ENCODE measurements at places on chromosomes 5 and 9.

DNA sequence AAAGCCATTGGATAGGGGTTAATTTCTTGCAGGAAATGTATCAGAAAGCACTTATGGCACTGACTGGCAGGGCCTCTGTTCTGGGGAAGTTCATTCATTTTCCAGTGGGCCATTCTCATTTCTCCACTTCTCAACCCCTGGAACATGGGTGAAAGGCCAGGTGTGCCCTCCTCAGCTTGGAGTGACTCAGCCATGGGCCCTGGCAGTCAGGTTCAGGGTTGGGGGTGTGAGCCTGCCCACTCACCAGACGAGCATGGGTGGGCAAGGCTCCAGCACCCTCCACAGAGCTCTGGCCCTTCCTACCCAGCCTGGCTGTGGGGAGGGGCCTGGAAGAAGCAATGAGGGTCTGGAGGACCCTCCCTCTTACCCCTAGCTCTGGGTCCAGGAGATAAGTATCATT lies 174.4 kb downstream of the HSPA4 start:
- DNase-seq = peak; percentile 25

DNA sequence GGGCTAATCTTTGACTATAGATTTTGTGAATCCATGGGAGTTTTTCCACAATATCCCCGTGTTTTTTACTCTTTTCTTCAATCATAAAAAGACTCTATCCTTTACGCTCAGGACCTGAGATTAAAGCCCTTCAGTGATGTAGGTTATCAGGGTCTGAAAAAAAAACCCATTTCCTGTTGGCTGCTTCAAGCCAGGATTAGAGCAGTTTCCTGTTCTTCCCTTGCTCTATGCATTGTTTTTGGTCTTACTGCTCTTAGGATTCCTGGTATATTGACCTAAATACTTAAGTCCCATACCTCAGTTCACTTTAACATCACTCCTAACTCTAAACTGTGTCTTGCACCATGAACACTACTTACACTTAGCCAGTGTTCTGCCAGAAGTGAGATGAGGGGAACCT lies 319.3 kb upstream of the CHD1 start:
- DNase-seq = no peak

DNA sequence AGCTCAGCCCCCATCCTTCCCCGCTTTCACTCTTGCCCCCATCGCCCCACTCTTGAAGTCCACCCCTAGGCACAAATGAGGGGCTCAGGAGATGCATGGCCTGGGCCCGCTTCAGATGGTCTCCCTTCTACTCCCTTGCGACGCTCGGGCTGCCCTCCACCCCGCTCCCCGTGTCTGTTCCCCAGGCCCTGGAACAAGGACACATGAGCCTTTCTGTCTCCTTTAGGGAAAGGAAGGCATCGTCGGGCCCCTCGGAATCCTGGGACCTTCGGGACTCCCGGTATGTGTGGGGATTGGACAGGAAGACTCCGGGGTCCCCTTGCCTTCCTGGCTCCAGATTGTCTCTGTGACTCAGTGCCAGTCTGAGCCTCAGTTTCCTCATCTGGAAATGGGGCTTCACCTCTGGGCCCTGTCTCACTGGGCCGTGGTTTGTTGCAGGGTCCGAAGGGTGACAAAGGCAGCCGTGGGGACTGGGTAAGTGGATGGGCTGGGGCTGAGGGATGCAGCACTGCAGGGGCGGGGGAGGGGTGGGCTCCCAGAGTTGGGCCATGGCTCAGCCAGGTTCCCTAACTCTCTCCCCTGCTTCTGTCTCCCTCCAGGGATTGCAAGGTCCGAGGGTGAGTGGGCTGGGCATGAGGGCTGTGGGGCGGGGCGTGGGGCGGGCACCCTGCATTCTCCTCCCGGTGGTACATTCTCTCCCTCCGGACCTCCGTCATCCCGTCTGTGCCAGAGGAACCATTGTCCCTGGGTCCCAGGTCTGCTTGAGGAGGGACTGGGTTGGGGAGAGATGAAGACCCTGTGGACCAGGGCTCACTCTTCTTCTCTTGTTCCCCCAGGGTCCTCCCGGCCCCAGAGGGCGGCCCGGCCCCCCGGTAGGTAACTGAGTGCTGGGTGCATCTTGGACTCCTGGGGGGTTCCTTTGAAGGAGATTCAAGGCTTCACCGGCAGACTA lies 21.8 kb upstream of the ORM1 start:
- peak; percentile 56 for DNase-seq

DNA sequence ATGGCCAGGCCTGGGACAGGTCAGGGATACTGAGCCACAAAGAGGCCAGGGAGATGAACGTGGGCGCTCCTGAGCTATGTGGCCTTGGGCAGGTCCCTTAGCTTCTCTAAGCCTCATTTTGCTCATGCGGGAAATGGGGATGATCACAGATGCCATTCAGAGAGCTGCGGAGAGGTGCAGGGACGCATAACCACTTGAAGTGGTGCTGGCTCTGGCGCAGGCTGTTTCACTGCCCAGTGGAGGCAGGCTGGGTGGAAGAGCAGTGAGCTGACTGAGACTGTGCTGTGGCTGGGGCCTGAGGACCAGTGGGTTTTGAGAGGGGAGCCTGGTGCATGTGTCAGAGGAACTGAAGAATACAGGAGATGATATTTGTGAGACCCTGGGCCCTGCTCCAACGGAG lies 18.4 kb downstream of the CXXC5 start:
- DNase-seq = no peak

DNA sequence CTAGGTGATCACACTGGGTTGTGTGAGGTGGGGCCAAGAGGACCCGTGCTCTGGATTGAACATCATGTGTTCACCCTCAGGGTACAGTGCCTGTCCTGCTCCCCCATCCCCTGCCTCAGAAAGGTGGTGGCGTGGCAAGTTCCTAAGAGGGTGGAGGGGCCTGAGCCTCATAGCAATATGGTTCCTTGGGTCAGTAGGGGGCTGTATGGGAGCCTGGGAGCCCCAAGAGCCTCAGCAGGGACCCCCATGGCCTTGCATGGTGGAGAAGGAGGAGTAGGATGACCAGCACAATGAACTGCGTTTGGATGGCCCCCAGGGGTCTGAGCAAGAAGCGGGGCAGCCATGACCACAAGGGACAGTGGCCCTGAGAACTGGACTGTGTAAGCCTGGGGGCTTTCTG lies 89.6 kb upstream of the SHB start:
- no peak for DNase-seq

GRCh38 chr5:124561451-124561850 lies 185.0 kb downstream of the ZNF608 start:
- DNase-seq = no peak

DNA sequence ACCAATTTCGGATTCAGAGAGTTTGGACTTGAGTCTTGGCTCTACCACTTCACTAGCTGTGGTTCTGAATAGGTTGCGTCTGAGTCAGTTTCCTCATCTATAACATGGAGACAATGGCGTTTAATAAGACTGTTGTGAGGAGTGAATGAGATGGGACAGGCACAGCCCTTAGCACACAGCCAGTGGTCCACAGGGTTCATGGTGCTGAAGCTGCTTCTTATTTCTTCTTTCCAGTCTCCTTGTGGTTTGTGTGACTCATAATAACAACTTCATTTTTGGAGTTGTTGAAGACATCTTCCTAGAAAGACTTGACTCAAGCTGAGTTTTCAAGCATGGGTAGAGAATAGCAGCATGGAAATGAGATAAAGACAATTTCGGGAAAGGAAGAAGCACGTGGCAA lies 172.6 kb upstream of the PPP2R2B start:
- no peak for DNase-seq

DNA sequence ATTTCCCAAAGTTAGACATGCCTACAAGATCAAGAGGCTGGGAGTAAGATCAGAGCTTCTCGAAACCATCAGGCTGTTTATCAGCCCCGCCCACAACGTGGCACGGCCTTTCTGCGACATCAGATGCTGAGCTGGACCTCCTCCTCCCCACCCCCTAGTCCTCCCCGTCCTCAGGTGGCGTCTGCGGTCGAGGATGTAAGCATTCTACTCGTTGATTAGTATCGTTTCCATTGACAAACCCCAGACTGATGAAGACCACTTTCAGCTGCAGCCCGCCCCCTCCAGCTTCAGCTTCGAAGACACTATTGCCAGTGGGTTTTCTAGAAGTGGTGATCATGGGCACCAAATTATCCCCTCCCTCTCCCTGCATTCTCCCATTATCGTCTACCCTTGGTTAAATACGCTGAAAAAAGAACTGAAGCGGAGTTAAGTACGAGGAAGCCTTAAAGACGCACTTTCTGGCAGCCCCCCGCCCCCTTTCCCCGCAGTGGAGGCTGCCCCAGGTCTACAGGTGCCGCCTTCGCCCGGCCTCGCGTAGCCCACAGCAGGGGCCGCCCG lies 1.1 kb downstream of the PPIC start:
- DNase-seq = peak; percentile 75

DNA sequence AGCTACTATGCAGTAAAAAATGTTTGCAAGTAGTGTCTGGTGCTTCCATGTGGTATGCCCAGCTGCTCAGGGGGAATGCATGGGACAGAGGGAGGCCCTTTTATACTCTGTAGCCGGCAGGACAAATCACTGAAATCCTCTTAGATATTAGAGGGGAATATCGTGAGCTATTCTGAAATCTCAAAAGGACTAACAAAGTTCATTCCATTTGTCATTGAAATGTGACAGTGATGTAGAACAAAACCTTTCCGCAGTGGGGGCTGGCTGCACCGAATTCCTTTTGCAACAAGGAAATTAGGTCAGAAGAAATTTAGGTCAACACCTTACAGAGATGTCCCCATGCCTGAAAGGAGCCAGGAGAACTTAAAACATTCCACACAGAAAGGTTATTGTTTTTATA lies 72.4 kb upstream of the MEF2C start:
- DNase-seq = no peak

GRCh38 chr5:34970552-34970951 lies 41.2 kb downstream of the DNAJC21 start:
- no peak for DNase-seq

- no peak for DNase-seq
Measured at GRCh38 chr9:23413541-23413940, 412.5 kb downstream of the ELAVL2 start.

- no peak for DNase-seq
Measured at GRCh38 chr9:21491756-21492155, 9.6 kb upstream of the IFNE start.

- DNase-seq = no peak
Measured at GRCh38 chr5:3212869-3213268, 382.8 kb upstream of the IRX1 start.

GRCh38 chr5:4083591-4084337 lies 488.1 kb downstream of the IRX1 start:
- no peak for DNase-seq
